ENCODE measurements at places on chromosomes 13 and 19.

DNA sequence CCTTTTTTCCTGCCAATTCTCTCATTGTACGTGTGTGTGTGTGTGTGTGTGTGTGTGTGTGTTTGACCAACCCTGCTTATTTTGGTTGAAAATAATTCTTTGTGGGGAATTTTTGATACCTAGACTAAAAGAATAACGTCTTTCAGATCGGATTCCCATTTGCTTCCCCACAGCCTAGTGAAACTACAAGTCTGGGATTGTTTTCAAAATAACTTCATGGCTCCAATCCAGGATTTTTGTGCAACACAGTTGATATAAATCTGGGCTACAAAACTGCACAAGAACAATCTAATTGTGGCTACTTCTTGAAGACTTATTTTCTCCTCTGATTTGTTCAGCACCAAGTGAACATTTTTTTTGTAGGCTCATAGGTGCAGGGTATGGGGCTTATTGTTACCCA is 332.8 kb upstream of the MIR17HG start:
- no peak for DNase-seq

DNA sequence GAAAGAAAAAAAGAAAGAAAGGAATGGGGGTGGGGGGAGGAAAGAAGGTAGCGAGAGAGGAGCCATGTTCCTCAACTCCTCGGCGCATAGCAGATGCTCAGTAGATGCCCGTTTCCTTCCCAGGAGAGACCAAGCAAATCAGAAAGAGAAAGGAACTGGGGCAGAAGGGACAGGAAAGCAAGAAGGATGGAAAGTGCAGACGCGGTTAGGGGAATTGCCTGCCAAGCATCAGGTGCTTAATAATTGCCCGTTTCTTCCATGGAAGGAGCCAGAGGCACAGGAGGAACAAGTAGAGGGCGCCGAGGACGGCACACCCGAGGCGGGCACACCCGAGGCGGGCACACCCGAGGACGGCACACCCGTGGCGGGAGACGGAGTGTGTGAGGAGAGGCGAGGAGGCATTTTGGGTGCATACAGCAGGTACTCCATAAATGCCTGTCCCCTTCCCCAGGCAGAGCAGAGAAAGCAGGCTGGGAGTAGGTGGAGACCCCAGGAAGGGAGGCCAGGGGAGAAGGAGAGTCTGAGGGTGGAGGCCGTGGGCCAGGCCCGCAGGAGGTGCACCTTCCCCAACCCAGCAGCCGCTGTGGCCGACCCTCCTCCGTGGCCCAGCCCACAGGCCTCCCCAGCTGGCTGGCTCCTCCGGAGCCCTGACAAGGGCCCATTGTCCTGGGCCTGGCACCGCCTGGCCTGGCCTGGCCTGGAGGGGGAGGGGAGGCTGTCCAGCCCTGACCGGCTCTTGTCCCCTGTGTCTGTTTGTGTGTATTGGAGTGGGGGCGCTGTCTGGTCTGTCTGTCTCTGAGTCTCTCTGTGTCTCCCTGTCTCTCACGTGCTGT is 14.6 kb downstream of the JOSD2 start:
- no peak for DNase-seq

DNA sequence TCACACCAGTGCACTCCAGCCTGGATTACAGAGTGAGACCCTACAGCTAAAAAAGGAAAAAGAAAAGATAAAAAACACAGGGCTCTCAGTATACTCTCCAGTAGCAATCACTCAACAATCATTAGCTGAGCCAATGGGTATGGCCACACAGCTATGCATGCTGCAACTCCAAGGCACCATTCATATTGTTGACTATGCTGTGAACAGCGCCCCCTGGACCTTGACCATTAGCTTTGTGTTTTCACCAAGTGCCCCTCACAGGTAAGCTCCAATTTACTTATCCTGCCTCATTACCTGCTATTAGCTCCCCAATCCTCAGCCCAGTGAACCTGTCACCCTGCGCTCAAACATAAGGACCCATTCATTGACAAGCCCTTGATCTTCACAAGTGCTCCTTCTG is 35.8 kb downstream of the ZIC5 start:
- DNase-seq: no peak

DNA sequence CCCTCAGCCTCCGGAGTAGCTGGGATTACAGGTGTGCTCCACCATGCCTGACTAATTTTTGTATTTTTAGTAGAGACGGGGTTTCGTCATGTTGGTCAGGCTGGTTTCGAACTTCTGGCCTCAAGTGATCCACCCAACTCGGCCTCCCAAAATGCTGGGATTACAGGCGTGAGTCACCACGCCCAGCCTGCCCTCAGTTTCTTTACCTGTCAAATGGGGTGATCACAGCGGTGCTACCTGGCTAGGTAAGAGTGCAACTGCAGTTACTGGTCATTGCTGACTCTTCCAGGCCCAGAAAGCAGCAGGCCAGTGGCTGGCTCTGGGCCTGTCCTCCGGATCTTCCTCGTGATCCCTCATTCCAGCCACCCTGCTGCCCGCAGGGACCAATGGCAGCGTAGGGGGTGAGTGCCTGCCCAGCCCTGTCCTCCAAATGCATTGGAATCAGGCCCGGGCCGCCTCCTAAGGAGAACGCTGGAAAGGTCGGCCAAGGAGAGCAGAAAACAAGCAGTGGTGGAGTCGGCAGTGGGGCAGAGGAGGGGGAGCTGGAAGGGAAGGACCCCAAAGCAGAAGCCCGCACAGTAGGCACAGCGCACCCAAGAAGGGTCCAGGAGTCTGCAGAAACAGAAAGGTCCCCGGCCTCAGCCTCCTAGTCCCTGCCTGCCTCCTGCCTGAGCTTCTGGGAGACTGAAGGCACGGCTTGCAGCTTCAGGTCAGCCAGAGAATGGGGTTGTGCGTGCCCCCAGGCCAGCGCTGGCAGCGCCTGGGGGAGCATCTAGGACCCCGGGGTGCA is 1.8 kb upstream of the SLC27A1 start:
- DNase-seq: no peak

DNA sequence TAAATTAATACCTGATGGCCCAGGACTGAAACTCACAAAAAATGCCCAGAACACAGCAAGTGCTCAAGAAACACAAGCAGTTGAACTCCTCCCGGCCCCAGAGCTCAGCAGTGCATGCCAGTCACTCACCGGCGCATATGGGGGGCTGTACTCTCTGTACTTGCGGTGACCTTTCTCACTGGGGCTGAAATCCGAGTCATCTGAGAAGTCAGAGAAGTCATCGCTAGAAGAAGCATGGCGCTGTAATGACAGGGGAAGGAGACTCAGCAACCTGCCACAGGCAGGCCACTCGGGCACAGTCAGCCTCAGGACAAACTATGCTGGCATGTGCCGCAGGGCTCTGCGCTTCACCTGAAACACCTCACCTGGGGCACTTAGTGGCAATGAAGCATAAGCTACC is 19.7 kb downstream of the ZC3H4 start:
- DNase-seq: no peak

- no peak for DNase-seq
Measured at GRCh38 chr19:1526066-1526778, 2.3 kb downstream of the PLK5 start.

DNA sequence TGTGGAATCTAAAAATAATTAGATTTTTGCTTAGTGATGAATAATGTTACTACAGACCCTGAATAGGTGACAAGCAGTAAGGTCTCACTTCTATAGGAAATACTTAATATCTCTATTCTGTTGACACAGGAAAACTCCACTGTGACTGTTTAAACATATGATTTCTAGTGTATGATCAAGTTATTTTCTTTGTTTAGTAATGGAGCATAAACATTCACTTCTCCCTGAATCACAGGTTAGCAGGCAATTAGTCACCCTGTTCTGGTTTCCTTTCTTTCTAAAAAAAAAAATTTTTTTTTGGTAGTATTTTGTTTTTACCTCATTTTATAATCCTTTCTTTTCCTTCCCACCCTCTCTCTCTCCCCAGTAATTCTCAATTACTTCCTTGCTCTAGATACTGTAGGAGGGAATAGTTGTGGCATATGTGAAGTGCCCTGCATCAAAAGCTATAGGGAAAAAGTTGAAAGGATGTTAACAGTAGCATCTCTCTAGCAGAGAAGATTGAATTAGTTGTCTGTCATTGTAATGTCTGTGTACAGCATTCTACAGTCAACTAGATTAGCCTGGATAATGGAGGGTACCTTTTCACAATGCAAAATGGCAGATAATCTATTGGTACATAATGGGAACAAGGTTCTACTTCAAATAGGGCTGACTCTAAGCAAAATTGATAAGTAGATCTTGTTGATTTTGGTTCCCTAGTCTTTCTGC is 3.5 kb downstream of the HS6ST3 start:
- no peak for DNase-seq

DNA sequence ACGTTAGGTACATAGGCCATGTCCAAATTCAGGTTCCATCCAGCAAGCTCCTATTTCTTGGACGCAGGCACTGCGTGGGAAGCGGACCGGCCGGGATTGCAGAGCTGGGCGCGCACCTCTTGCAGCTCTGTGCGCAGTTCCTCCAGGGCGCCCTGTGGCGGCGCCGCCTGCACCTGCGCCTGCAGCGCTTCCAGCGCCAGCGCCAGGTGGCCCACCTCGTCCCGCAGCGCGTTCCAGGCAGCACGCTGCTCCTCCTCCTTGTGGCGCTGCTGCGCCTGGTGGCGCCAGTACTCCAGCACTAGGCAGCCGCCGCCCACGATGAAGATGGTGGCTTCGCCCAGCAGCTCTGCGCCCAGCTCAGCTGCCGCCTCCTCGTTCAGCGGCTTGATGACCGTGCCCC is 31.1 kb downstream of the OPA3 start:
- DNase-seq: no peak

DNA sequence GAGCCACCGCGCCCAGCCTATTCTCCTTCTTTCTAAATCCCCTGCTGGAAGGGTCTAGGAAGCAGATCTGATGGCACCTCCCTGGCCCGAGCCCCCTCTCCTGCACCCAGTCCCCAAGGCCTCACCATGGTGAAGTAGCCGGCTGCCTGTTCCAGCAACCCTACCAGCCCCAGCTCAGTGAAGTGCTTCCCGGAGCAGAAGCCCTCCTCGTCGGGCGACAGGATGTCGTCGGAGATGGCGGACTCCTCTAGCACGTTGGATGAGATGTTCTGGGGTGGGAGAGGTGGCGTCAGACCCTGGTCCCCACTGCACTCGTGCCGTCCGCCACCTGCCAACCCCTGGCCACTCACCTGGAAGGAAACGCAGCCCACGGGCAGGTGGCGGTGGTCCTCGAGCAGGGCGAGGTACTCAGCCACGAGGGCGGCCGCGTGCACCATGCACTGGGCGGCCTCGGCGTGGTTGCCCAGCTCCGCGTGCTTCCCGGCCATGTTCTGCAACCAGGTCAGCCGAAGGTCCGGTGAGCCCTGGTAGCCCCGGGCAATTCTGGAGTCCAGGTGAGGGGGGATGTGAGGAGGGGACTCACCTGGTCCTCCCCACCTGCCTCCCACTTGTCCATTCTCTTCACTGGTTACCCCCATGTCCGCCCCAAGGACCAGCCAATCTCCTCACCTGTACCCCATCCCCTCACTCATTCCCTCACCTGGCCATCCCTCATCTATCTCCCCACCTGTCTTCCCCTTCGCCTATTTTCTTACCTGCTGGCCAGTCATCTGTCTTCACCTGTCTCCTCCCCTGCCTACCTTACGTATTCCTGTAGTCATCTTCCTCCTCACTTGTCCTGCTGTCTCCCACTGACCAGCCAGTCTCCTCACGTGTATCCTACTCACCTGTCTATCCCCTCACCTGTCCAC is 11.5 kb upstream of the KANK2 start:
- no peak for DNase-seq

- no peak for DNase-seq
Measured at GRCh38 chr19:17677002-17677401, 11.2 kb downstream of the UNC13A start.

DNA sequence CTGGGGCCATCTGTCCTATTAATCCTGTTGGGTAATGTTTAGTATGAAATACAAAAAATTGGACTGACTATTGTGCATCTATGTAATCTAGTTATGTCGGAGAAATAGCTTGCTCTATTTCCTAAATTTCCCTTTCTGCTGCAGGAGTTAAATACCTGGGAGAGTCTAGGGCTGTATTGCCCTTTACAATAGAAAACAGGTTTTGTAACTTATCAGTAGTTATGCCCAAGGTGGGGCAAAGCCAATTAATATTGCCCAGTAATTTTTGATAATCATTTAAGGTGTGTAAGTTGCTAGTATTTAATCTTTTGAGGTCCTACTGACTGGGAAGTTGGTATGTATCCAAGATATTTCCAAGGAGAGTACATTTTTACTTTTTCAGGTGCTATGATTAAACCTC is 838.1 kb downstream of the DACH1 start:
- DNase-seq: no peak

DNA sequence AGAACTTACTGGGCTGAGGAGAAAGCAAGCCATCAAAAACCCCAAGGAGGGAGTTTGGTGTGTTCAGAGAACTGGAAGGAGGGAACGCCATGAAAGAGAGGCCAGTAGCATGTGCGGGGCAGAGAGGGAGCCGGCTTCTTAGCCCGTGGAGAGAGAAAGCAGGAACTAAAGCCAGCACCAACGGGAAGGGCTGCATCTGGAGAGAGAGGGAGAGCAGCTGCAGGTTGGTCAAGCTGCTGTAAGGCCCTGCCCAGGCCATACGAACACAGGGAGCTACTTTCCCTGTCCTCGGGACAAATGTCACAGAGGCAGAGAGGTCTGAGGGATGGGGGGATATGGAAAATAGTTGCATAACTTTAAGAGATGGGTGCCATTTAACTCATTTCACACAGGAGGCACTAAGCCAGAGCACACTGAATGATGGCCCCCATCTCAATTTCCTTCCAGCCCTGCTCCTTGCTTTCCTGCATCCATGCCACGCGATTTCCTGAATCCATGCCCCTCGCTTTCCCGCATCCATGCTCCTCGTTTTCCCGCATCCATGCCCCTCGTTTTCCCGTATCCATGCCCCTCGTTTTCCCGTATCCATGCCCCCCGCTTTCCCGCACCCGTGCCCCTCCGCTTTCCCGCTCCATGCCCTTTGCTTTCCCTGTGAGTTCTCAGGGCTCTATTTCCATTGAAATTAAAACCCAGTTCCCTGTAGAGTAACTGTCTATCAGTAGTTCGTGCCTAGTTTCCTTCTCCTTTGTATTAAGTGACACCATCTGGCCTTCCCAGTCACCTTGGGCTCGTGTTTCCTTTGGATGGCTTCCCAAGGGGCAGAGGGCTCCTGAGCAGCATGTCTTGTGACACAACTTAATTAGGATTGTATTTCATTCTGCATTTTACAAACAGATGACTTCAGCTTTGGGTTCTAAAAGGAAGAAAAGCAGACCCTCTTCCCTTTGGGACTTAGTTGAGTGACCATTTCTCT is 31.5 kb upstream of the TPT1 start:
- no peak for DNase-seq

- DNase-seq: no peak
Measured at GRCh38 chr19:15935167-15935702, 906 bp upstream of the CYP4F11 start.

- DNase-seq: no peak
Measured at GRCh38 chr13:113360446-113360845, 3.5 kb downstream of the GRTP1 start.

DNA sequence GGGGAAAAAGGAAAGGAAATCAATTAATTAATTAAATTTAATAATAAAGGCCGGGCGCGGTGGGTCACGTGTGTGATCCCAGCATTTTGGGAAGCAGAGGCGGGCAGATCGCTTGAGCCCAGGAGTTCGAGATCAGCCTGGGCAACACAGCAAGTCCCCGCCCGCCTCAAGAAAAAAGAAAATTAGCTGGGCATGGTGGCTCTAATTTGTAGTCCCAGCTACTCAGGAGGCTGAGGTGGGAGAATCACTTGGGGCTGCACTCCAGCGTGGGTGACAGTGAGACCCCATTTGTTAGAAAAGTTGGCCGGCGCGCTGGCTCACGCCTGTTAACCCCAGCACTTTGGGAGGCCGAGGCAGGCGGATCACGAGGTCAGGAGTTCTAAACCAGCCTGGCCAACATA is 733 bp upstream of the CD320 start:
- DNase-seq: no peak

GRCh38 chr13:73351730-73352129 is 292.9 kb downstream of the KLF5 start:
- no peak for DNase-seq
